ENCODE measurements at places on chromosomes 2 and 18.

DNA sequence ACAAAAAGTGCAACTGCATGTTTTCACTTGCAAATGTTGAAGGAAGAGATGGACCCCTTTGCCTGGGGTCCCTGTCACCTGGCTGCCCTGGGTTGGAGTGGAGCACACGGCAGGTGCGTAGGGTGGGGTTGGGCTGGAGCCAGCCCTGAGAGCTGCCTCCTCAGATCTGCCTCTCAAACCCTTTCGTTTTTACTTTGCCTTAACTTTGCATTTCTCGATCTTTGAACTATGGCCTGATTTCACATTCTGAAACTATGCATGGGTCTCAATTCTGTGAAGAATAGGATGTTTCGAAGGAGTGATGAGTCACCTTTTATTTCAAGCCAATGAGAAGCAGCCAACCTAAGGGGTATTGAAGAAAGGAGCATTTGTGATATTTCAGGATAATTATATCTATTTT, 132.8 kb downstream of the ACOXL start:
- DNase-seq = no peak

DNA sequence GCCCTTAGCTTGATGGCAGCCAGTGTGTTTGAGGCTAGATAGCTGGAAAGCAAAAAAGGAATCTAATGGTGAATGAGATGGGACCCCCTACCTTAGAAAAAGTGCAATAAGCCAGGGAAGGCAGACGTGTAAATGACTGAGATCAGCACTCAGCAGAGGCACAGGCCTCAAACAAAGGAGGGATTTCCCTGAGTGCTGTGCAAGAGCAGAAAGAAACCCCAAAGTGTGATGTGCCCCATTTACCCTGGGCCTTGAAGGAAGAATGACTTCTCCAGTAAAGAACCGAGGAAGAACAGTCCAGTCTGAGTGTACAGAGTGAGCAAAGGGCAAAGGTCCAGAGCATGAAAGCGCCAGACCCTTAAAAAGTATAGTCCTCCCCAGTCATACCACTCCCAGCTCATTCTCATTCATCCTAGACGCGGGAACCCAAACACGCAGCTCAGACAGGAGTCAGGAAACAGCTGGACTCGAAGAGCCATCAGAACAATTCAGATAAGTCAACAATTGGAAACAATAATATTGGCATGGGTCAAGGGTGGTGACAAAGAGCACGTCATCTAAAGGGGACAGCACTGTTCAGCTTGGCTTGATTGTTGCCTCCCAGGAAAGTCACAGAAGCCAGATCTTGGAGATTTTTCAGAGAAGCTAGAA, 121.7 kb downstream of the INO80D start:
- DNase-seq = no peak

DNA sequence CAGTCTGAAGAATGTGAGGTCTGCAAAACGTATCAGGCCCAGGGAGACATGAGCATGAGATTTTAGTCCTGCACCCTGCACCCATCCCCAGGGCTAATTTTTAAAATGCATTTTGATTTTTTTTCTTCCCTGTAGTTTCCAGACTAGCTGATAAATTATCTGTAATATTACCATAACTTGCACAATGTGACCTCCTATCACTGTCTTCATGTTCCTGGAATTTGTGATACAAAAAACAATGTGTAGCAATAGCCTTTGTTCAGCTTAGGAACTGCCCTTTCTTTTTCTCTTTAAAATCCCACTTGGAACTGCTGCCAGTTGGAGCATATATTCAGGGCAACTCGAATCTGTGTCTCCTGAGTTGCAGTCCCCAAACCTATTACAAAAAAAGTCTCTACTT, 222.8 kb upstream of the HS6ST1 start:
- no peak for DNase-seq

DNA sequence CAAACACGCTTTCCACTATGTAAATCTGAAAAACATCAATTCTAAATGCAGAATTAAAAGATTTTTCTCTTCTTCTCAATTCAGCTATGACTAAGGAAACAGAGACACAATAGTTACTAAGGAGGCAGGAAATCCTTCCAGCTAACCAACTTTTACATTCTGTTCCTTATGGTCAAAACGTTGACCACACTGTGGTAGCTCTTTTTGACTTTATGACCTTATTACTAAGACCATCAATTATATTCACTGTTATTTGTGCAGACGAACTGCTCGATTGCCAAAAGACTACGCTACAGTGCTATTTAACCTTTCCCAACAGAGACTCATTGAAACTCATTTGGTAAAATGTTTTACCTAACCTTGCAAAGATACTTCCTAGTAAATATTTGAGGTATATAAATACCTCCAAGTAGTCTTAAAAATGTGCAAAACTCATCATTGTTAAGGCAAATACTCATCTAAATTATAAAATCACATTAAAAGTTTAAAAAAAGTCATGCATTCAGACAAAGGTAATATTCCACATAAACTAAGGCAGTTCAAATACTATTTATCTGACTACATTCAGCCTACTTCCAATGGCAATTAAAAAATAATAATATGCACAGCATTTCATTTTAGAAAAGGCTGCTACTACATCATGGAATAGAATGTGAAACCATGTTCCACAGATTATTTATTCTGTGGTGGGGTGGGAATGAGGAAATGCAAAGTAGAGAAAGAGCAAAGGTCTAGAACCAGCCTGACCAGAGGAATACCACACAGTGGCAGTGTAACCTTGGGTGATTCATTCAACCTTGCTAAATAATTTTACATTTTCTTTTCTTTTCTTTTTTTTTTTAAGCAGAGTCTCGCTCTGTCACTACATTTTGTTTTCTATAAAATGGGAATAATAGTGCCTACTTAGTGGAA, 139.9 kb downstream of the THADA start:
- no peak for DNase-seq

- no peak for DNase-seq
Measured at GRCh38 chr2:135825550-135826176, 11.3 kb downstream of the LCT start.

GRCh38 chr2:240645346-240645745, 20.1 kb downstream of the GPR35 start:
- DNase-seq = no peak

GRCh38 chr2:9708683-9709538, 78.1 kb upstream of the YWHAQ start:
- DNase-seq = no peak

- no peak for DNase-seq
Measured at GRCh38 chr2:197138506-197138905, 172.1 kb downstream of the ANKRD44 start.

DNA sequence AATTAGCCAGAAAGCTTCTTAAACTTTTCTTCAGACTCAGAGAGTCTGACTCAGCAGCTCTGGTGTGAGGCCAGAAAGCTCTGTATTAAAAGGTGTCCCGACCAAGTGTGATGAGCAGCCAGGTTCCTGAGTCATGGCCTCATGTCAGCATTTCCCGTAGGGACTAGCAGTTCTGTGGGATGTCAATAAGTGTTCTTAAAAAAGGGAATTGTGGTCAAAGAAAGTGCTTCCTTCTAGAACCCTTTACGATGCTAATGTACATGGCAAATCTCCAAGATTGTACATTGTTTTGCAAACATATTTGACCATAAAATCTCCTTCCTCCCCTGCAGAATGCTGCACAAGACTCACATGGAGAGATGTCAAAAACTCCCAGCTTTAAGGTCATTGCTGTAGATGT, 80.1 kb downstream of the PLA2R1 start:
- DNase-seq = no peak

DNA sequence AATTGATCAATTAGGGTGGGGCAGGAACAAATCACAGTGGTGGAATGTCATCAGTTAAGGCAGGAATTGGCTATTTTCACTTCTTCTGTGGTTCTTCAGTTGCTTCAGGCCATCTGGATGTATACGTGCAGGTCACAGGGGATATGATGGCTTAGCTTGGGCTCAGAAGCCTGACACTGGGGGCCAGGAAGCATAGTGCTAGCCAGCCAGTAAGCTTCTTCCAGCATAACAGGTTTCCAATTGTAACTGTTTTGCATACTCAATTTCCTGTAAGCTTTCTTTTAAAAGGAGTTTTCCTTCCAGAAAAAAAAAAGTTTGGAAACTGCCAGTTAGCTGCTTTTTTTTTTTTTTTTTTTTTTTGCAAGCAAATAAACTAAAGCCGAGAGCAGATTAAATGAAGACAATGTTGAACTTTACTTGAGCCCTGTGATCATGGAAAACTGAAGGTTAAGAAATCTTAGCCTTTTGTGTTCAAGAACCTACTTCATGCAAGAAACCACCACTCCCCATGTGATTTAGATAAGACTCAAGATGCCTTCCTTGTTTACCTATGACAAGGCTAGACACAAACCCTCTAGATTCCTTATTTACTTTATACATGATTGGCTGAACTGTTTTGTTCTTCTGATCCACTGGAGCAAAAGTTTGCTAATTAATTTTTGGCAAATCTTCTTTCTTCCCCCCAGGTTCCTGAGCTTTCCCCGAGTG, 126.9 kb upstream of the LINC00305 start:
- DNase-seq = no peak

GRCh38 chr2:195706161-195706900, 49.3 kb downstream of the SLC39A10 start:
- no peak for DNase-seq

DNA sequence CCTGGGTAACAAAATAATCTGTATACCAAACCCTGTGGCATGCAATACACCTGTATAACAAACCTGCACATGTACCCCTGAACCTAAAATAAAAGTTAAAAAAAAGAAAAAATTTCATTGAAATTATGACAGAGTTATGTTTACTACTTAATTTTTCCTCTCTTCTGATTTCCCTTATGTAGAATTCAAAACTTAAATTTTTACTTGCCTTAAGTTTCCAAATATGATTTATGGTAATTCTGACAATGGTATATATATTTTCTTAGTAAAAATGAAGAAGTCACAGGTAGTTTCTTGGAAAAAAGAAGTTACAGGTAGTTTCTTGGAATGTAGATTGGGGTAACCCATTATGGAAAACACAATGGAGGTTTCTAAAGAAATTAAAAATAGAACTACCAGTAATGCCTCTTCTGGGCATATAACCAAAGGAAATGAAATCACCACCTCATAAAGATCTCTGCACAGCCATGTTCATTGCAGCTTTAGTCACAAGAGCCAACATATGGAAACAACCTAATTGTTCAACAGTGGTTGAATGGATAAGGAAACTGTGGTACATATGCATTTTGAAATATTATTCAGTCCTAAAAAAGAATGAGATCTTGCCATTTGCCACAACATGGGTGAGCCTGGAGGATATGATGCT, 164.9 kb downstream of the BABAM2 start:
- DNase-seq = no peak

GRCh38 chr2:18845854-18846445, 256.6 kb upstream of the NT5C1B start:
- DNase-seq = no peak

- DNase-seq = no peak
Measured at GRCh38 chr2:105937498-105938097, 192.9 kb downstream of the NCK2 start.

DNA sequence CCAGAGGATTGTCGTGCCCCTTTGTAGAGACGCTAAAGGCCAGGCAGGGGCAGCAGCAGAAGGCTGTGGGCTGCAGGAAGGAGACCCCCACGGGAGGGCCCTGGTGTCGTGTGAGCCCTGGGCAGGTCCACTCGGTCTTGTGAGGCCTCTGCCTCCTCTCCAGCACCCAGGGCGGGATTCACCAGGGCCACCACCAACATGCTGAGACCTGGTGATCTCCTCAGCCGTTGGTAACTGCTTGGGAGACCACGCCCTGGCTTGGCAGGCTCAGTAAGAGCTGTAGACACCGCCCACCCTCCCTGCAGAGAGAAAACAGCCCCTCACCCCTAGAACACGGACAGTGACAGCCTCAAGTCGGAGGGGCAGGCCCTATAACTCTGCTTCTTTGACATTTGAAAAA, 21.1 kb downstream of the MBP start:
- DNase-seq = no peak

DNA sequence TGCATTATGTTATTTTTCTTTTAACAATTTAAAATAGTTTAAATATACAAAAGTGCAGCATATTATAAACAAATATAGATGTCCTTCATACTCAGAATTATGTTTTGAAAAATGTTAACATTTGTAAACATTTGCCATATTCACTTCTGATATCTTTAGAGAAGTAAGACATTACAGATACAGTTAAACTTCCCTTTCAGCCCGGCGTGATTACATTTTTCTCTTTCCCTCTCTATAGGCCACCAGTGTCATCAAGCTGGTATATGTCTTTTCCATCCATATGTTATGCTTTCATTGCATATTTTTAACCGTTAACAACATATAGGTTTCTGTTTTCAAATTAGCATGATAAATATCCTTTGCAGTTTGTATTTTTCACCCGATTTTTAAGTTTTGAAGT, 27.1 kb downstream of the TTC39C start:
- DNase-seq = no peak

DNA sequence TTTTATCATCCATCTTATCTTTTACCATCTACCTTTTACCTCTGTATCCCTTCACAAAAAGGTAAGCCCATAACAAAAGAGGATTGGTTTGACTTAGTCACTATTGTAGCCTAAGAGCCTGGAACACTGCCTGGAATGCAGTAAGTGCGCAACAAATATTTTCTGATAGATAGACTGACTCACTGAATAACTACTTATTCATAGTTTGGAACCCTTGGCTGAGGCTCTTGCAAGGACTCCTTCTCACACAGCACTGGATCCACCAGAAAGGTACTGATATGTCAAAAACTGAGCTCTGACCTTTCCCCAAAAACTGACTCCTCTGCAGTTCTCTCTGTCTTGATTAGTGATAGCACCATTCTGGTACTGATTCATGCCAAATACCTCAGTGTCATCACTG, 426.7 kb downstream of the SETBP1 start:
- no peak for DNase-seq

DNA sequence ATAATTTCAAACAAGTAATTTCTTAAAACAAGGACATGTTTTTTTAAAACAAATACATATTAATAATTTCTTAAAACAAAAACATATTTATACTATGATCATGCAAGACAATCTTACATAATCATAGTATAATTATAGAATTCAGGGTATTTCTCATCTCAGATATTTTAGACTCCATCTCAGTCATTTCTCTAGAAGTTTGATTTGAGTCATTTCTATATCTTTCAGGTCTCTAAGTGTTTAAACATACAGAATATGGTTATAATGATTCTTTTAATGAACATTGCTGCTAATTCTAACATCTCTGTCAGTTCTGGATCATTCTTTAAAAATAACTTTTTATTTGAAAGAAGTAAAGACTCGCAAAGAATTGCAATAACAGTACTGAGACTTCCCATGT, 154.2 kb upstream of the KYNU start:
- no peak for DNase-seq

DNA sequence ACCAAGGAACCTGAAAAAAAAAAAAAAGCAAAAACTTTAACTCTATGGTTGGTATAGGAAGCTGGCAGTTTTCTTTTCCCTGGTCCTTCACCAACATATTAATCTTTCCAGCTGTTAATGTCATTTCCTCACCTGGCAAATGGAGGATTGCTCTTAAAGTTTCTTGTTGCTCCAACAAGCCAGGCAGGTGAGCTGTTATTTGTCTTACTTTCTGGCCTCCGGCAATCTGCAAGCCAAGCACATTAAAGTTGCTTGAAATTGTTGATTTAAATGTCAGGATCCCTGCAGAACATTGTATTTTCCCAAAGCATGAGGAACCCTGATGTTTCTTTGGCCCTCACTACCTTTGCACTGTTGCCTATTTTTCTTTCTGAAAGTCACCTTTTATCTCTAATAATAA, 664.9 kb downstream of the METTL4 start:
- no peak for DNase-seq

- no peak for DNase-seq
Measured at GRCh38 chr2:156182132-156182531, 150.4 kb downstream of the NR4A2 start.

- DNase-seq = no peak
Measured at GRCh38 chr2:233489666-233490065, 76.9 kb downstream of the USP40 start.

All from activated CD8-positive, alpha-beta memory T cell treated with anti-CD3 and anti-CD28 coated beads for 1 hour (primary cell).